ENCODE measurements at places on chromosomes 6 and 20.

GRCh38 chr20:57527728-57528127 lies 2.8 kb upstream of the CTCFL start:
- DNase-seq: no peak

DNA sequence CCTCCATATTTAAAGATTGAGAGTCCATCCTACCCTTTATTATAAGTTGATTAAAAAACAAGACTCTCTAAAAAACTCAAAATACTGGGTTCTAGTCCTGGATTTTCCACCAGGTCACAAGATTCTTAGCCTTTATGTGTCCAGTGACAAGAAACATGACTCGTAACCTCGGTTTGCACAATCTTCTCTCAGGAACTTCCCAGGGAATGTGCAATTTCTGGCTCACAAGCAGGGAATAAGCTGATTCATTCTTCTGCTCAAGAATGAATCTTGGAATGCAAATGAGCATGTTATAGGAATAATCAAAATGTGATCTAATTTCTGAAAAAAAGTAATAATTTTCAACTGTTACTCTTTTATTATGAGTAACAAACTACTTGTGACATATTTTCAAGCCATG lies 45.1 kb downstream of the OGFRL1 start:
- DNase-seq: no peak

DNA sequence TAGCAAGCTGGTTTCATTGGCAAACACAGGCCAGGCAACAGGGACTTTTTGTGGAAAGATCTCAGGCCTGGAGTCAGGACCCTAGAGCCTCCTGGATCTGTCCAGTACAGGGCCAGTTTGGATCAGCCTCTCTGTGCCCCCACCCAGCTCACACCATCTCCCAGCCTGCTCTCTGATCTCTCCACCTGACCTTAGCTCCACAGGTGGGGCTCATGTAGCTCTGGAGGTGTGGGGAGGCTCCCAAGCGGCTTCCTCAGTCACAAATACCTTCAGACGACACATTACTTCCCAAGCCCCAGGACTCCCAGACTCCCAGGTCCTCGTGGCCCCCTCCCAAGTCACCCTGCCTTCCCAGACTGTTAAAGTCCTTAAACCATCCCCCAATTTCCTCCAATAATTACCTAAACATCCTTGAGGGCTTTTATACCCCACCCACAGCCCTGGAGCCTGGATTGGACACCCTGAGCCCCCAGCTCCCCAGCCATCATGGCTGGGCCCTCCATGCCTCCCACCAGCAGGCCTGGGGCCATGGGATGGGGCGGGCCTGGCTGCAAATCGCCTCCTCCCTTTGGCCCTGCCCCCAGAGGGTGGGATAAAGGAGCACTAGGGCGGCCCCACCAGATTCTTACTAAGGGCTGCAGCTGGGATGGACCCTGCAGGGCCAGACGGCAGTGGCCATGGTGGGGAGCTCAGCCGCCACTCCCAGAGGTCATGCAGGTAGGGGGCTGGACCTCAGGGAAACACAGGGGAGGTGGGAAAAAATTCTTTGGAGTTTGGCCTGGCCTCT lies 15.9 kb upstream of the FANCE start:
- DNase-seq: no peak

DNA sequence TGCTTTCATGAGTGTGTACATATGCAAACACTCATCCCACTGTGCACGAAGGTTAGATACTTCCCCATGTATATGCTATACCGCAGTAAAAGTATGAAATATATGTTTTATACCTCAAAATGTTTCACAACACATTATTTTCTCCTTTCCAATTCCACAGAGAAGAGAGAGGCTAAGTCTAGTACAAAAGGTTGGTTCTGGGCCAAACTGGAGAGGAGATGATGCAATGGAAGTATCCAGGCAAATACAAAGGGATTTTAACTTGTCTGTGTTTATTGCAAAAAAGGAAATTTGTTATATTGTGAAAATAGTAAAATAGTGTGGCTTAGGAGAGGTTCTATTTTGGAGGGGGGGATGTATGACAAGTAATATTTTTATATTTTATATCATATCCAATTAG lies 112.6 kb downstream of the PLCB1 start:
- no peak for DNase-seq

GRCh38 chr6:55578537-55579363 lies at the start of gene HMGCLL1:
Gene HMGCLL1 (minus strand): TSS chr6:55579192. CDS start chr6:55579055, 137 bp downstream.
- DNase-seq: peak; percentile 95

DNA sequence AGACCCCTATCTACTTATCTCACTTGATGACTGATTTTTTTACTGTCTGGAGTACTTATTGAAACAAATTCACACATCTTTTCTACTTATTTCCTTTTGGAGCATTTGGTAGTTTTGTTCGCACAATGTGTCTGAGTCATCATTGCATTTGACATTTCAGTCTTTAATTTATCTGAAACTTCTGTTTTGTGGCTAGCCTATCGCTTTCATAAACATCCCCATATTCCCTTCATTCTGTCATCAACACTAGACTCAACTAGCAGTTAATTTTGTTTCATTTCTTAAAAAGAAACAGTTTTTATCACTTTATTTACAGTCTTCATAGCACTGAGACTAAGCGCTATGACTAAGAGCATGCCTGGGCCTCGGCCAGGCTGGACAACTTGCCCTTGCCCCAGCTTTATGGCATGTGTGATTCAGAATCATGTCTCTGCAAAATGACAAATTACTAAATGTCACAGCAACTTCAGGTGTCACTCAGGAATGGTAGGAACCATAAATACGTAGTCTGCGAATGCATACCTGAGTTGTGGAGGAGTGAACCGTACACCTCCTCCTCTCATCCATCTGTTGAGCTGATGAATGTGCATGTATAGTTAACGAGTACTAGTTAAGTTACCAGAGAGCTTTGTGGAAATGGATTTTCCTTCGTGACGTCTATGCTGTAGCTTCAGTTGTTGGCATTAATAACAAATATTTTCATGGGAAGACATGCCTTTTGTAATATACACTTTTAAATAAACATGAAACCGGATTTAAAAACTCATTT lies 16.2 kb downstream of the L3MBTL3 start:
- no peak for DNase-seq

- no peak for DNase-seq
Observed at GRCh38 chr20:40633123-40633850, 55.7 kb downstream of the MAFB start.

DNA sequence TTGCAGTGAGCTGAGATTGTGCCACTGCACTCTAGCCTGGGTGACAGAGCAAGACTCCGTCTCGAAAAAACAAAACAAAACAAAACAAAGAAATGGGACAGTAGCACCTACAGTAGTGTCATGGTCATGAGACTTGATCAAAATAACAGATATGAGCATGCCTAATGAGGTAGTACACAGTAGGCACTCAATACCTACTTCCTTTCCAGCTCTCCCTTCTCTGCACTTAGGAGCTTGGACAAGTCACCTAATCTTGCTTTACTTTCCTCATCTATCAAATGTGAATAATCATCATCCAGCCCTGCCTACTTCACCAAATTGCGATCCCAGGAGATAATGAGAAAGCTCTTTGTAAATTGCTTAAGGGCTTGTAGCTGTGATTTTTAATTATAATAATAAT lies 55.4 kb upstream of the EPB41L1 start:
- DNase-seq: no peak

- DNase-seq: no peak
Observed at GRCh38 chr6:9610620-9611415, 804.1 kb downstream of the TFAP2A start.

Measured in spinal cord (tissue), 10 donors.